Psoas muscle (tissue), 8 donors: ENCODE measurements at places on chromosomes 2 and 18.

GRCh38 chr2:207621501-207622039 lies 3.6 kb downstream of the METTL21A start:
- H3K4me3 ChIP-seq = no peak overlapping the region
- H3K27me3 ChIP-seq = no peaks in the 10 kb centered on the region
- peaks cover 8% of the 10 kb centered on the region for H3K4me1 ChIP-seq
- H3K27ac ChIP-seq = no peak overlapping the region

- no peak for DNase-seq
- H3K4me3 ChIP-seq = no peak overlapping the region
Observed at GRCh38 chr18:74714791-74715190, 117.1 kb downstream of the ZNF407 start.

DNA sequence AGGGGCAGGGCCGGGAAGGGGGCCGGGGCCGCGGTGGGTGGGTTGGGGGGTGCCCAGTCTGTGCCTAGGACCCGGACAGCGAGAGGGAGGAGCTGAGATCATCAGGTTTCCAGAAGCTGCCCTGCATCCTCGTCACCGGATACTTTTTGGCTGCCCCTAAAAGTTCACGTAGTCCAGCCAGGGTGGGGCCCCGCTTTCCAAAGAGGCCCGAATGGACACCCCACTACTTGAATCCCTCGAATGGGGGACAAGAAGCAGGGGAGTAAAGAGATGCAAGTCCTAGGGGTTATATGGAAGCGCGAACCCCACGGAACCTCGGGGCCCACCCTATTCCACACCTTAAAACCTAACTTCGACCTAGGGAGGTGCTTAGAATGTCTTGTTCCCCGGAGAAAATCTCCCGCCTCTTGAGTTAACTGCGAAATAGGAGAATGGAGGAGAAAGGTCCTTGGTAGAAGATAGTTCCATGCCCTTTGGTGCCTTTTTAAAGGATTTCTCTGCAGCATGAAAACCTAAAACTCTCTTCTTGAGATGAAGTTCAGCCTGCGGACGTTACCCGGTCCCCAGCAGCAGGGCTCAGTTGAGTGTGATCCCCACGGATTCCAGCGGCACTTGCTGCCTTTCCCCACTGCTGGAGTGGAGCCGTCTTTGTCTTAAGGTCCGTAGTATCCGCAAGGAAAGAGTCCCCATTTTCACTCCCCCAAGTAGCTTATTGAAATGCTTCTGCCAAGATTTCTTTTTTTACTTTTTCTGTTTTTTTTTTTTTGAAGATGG lies 2.1 kb upstream of the RNF152 start:
- no peaks in the 10 kb centered on the region for H3K4me1 ChIP-seq
- no peaks in the 10 kb centered on the region for H3K36me3 ChIP-seq
- H3K4me3 ChIP-seq = peak overlapping the region; percentile 83
- peak overlapping the region; percentile 13 for H3K27ac ChIP-seq
- DNase-seq = no peak

DNA sequence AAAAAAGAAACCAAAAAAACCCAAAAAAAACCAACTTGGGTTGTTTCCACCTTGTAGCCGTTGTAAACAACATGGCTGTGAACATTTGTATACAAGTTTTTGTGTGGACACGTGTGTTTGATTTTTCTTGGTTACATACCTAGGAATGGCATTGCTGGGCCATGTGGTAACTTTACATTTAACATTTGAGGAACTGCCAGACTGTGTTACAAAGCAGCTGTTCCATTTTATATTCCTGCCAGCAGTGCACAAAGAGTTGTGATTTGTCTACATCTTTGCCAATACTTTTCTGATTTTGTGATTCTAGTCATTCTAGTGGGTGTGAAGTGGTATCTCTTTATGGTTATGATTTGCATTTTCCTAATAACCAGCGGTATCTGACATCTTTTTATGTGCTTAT lies 22.5 kb downstream of the LPIN1 start:
- no peak overlapping the region for H3K4me3 ChIP-seq
- peaks cover 36% of the 10 kb centered on the region for H3K4me1 ChIP-seq
- DNase-seq = no peak
- H3K27me3 ChIP-seq = no peaks in the 10 kb centered on the region
- H3K27ac ChIP-seq = no peak overlapping the region

DNA sequence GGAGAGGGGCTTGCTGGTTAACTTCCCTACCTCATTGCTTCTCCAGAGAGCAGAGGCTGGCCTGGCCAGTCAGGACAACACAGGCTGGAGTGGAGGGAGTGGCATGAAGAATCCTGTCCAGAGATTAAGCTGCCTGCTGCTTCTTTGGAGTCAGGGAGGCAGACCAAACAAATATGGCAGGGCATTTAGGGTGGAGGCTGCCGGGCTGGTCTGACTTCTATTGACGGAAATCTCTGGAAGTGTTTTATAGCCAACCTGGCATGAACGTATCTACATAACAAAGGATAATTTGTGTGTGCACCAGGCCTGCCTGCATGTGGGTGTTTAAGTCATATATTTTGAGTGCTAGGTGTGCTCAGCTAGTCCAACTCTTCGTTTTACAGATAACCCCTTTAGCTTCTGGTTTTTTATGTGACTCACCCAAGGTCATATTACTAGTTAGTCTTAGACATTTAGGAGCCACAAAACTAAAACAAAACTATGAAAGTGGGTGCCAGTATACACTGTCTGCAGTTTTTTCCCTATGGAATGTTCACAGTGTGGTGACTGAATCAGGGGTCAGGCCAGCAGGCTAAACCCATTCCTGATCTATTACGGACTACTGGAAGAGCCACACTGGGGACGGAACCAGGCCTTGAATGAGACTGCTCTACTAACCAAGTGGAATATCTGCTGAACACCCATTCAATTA lies 5.5 kb downstream of the NPC1 start:
- H3K4me3 ChIP-seq = no peak overlapping the region
- no peak overlapping the region for H3K27ac ChIP-seq
- H3K36me3 ChIP-seq = no peaks in the 10 kb centered on the region
- no peak for DNase-seq

DNA sequence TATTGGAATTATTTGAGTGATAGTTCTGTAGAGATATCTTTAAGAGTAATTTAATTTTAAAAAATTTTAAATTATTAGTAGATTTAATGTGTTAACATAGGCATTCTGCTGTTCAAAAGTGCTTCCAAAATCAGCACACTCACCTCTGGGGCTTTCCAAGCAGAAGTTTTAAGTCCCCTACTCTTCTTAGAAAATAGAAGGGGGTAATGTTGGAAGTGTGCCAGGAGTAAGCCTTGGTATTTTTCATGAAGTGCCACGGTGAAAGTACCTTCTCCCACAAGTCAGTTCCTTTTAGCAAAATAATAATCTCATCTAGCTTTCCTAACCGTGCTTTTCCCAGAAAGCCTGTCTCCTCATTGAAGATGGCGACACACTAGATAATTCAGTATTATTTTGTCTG lies 3.9 kb upstream of the TNFRSF11A start:
- H3K27me3 ChIP-seq = peaks cover 17% of the 10 kb centered on the region
- DNase-seq = no peak
- peaks cover 9% of the 10 kb centered on the region for H3K4me1 ChIP-seq
- no peaks in the 10 kb centered on the region for H3K36me3 ChIP-seq
- no peak overlapping the region for H3K27ac ChIP-seq

- peaks cover 40% of the 10 kb centered on the region for H3K36me3 ChIP-seq
- DNase-seq = no peak
- no peak overlapping the region for H3K27ac ChIP-seq
- peaks cover 11% of the 10 kb centered on the region for H3K4me1 ChIP-seq
Observed at GRCh38 chr2:20645301-20645701, 5.6 kb downstream of the HS1BP3 start.

- no peak overlapping the region for H3K27ac ChIP-seq
- no peaks in the 10 kb centered on the region for H3K36me3 ChIP-seq
- no peak overlapping the region for H3K4me3 ChIP-seq
- H3K4me1 ChIP-seq = peaks cover 9% of the 10 kb centered on the region
- no peaks in the 10 kb centered on the region for H3K27me3 ChIP-seq
- no peak for DNase-seq
Observed at GRCh38 chr2:144376460-144376859, 143.5 kb downstream of the ZEB2 start.

DNA sequence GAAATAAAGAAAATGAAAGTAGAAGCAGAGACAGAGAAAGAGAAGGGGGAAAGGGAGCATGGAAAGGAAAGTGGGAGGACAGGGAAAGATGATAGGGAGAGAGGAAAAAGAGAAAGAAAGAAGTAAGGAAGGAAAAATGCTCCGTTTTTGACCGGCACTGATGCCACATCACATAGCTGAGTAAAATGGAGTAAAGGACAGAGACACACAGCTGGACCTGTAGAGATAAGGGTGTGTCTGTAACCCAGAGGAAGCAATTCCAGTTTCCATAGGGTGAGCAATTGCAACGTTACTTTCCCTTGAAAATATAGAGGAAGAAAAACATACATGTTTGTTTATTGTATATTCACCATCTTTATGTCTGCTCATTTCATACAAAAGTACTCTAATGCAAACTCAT lies 1866.9 kb upstream of the PIK3C3 start:
- peak overlapping the region; percentile 16 for H3K4me3 ChIP-seq
- DNase-seq = no peak
- H3K27ac ChIP-seq = no peak overlapping the region
- H3K27me3 ChIP-seq = no peaks in the 10 kb centered on the region
- no peaks in the 10 kb centered on the region for H3K36me3 ChIP-seq

DNA sequence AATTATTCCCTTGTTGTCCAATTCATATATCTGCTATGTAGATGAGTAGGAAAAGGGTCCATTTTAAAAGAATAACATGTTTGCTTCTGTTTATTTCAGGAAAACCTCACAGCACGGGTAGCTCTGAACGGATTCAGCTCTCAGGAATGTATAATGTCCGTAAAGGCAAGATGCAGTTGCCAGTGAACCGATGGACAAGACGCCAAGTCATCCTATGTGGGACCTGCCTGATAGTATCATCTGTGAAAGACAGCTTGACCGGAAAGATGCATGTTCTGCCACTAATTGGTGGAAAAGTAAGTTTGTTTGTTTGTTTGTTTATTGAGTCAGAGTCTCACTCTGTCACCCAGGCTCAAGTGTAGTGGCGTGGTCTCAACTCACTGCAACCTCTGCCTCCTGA lies 114.6 kb downstream of the PHLPP1 start:
- peaks cover 12% of the 10 kb centered on the region for H3K4me1 ChIP-seq
- DNase-seq = no peak
- no peaks in the 10 kb centered on the region for H3K27me3 ChIP-seq
- H3K36me3 ChIP-seq = peaks cover 6% of the 10 kb centered on the region
- no peak overlapping the region for H3K4me3 ChIP-seq
- no peak overlapping the region for H3K27ac ChIP-seq
